ENCODE measurements at places on chromosomes 11 and 22.

- no peak for DNase-seq
Observed at GRCh38 chr22:45127866-45128265, 35.9 kb upstream of the NUP50 start.

GRCh38 chr11:24637520-24637919 lies 140.7 kb downstream of the LUZP2 start:
- DNase-seq: no peak

GRCh38 chr11:131792243-131792642 lies 421.8 kb downstream of the NTM start:
- no peak for DNase-seq

DNA sequence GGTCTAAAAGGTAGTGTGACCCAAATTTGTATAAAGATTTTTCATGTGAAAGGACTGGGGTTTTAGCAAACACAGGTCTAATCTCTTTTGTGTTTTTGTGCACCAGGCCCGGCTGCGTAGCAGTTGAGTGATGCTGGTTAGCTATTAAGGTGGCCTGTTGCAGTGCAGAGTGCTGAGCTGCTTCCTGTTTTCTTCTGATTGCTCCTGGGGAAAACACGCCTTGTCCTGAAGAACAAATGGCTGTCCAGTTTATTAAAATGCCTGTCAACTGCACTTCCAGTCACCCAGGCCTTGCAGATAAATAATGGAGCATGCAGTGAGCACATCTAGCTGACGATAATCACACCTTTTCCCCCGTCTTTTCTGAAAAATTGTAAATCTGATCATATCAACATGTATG lies 1.8 kb downstream of the SRSF8 start:
- DNase-seq: no peak

GRCh38 chr11:41414771-41415440 lies 44.5 kb downstream of the LRRC4C start:
- no peak for DNase-seq

- DNase-seq: no peak
Observed at GRCh38 chr11:79226126-79226525, 214.7 kb downstream of the TENM4 start.

GRCh38 chr11:116861539-116861938 lies 24.1 kb upstream of the APOA1 start:
- no peak for DNase-seq

GRCh38 chr11:126341760-126342161 lies 13.7 kb upstream of the ST3GAL4 start:
- DNase-seq: no peak

DNA sequence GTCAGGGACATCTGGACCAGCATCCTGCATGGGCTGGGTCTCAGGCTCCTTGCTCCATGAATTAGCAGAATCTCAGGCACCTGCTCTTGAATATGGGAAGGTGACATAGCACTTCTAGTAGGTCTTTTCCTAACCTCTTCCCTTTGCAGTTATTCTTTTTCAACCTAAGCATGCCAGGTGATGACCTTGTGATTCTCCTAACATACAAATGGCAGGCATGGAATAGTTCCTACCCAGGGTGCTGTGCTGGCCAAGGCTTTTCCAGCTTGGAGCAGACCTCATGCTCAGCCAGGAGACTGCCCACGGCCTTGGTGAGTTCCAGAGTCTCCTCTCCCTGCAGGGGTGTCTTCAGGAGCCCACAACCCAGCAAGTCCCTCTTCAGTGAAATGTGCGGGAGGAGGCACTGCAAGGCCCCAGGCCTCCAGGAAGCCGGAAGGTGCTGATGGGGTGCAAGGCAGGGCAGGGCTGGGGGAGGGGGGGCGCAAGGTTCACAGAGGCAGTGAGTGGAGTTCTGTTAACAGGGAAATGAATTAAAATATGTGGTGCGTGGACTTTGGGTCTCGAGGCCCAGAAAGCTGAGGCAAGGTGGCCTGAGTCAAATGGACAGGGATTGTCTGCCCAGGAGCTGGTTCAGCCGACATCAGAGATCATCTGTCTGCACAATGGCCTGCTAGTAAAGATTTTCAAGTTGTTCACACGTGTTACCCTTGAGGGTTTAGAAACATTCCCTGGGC lies 75.9 kb upstream of the SEPTIN5 start:
- no peak for DNase-seq

DNA sequence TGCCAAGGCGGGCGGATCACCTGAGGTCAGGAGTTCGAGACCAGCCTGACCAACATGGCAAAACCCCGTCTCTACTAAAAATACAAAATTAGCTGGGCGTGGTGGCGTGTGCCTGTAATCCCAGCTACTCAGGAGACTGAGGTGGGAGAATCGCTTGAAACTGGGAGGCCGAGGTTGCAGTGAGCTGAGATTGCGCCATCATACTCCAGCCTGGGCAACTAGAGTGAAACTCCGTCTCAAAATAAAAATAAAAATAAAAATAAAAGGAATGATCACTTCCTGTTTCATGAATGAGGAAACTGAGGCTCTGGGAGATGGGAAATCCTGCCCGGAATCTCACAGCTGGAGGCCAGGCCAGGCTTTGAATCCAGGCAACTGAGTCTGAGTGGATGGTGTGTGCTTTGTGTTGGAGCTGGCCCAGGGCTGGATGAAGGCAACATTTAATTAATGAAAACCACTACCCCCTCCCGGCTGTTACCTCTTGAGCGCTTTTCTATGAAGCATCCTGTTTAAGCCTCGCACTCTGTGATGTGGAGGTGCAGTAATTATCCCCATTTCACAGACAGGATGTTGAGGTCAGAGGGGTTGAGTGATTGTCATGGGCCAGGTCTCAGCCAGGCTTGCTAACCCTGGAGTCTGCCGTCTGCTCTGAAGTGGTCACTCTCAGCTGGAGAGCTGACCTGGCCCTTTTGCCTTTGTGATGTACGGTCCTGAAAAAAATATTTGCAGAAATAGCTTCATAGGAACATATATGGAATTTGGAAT lies 27.8 kb downstream of the LRP5 start:
- no peak for DNase-seq

GRCh38 chr22:45638834-45639746 lies 32.5 kb upstream of the ATXN10 start:
- no peak for DNase-seq
